GM12878 (cell line): ENCODE measurements at places on chromosomes 3 and 15.

- DNase-seq, result no peak
Measured at GRCh38 chr3:188720636-188721035, 451.1 kb upstream of the TPRG1 start.

GRCh38 chr15:44219073-44219472, 24.0 kb upstream of the FRMD5 start:
- no peak for DNase-seq

DNA sequence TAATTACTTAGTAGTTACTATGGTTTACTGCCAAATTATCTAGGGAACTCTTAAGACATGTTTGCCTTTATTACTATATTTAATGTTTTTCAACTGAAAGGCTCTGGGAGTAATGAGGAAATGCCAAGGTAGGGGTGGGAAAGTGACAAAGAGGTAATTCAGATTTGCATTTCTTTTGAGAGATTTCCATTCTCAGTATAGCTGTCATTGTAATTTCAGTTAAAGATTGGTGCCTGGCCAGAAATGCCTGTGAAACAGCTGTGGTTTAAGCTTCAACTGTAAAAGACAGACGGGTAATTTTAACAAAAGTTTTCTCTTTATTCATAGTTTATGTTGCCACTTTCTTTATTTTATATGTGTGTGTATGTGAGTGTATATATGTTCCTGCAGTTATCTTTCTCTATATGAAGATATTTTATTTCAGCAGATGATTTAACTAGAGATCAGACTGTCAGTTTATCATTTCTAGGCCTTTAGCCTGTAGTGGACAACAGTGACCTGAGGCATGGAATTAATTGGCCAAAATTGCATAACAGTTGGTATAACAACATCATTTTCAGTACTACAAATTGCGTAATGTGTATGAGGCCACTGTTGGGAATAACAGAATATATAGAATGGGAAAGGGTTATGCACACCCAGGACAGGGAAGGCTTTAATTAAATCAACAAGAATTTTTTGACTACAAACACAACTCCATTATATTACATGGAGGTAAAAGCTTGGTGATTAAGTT, 119.0 kb downstream of the BBX start:
- no peak for DNase-seq

DNA sequence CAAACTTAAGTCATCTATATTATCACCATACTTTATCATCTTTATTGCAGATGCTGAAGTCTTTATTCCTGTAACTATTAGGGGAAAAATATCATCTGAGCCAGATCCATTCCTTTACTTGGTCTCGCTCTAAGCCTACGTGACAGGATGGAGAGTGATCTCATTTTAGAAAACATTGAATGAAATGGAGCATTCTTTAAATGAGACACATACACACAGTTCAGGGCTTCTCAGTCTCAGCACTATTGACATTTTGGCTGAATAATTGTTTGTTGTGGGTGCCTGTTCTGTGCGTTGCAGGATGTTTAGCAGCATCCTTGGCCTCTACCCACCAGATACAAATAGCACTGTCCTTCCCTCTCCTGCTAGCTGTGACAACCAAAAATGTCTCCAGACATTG, 36.2 kb upstream of the PROK2 start:
- no peak for DNase-seq

GRCh38 chr15:40087991-40088928, 20.4 kb downstream of the BMF start:
- no peak for DNase-seq

GRCh38 chr3:115875460-115875859, 252.2 kb downstream of the GAP43 start:
- no peak for DNase-seq
